WTC11 (cell line): ENCODE measurements at places on chromosomes 5 and 9.

- H3K36me3 ChIP-seq = no peaks in the 10 kb centered on the region
- peaks cover 81% of the 10 kb centered on the region for H3K27me3 ChIP-seq
- H3K4me3 ChIP-seq = no peak overlapping the region
- no peak for DNase-seq
- no peak overlapping the region for H3K27ac ChIP-seq
- H3K4me1 ChIP-seq = peaks cover 55% of the 10 kb centered on the region
These were observed 129.4 kb downstream of the C9orf50 start for GRCh38 chr9:129491487-129491855.

- no peak overlapping the region for H3K4me3 ChIP-seq
- H3K27me3 ChIP-seq = no peaks in the 10 kb centered on the region
- no peaks in the 10 kb centered on the region; the same call in 1 of the 2 replicates for H3K4me1 ChIP-seq
- no peaks in the 10 kb centered on the region; the same call in 1 of the 2 replicates for H3K36me3 ChIP-seq
- DNase-seq = no peak
These were observed 232.3 kb downstream of the FANCC start for GRCh38 chr9:95085036-95085770.

GRCh38 chr9:138073808-138074207, 196.2 kb downstream of the CACNA1B start:
- no peak for DNase-seq
- no peak overlapping the region for H3K4me3 ChIP-seq
- peaks cover 41% of the 10 kb centered on the region for H3K4me1 ChIP-seq
- H3K27me3 ChIP-seq = no peaks in the 10 kb centered on the region; the same call in 1 of the 2 replicates
- H3K27ac ChIP-seq = no peak overlapping the region

GRCh38 chr5:78624992-78625391, 23.6 kb downstream of the LHFPL2 start:
- no peak for DNase-seq
- peaks cover 20% of the 10 kb centered on the region for H3K4me1 ChIP-seq
- H3K4me3 ChIP-seq = no peak overlapping the region
- no peaks in the 10 kb centered on the region for H3K27me3 ChIP-seq
- H3K36me3 ChIP-seq = peaks cover 59% of the 10 kb centered on the region

- no peak overlapping the region for H3K27ac ChIP-seq
- H3K4me3 ChIP-seq = no peak overlapping the region
- H3K36me3 ChIP-seq = no peaks in the 10 kb centered on the region
These were observed 259.9 kb upstream of the TARS1 start for GRCh38 chr5:33180900-33181299.
